Hepatocyte (in vitro differentiated cells): ENCODE measurements at places on chromosomes 6 and 20.

- DNase-seq: no peak
Measured at GRCh38 chr6:14693301-14694192, 552.3 kb upstream of the JARID2 start.

- DNase-seq: no peak
Measured at GRCh38 chr6:38407192-38407591, 232.5 kb downstream of the BTBD9 start.

DNA sequence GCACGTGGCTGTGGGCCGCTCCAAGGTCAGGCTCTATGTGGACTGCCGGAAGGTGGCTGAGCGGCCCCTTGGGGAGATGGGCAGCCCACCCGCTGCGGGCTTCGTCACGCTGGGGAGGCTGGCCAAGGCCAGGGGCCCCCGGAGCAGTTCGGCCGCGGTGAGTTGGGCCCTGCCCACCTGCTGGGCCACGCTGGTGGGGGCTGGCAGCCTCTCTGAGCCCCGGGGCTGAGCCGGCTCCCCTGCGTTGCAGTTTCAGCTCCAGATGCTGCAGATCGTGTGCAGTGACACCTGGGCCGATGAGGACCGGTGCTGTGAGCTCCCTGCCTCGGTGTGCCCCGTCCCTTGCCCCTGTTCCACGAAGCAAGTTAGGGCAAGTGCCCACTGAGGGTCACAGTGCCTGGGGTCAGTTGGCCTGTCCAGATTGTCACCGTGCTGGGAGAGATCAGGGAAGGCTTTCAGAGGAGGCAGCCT, 27.1 kb downstream of the COL20A1 start:
- DNase-seq: no peak

DNA sequence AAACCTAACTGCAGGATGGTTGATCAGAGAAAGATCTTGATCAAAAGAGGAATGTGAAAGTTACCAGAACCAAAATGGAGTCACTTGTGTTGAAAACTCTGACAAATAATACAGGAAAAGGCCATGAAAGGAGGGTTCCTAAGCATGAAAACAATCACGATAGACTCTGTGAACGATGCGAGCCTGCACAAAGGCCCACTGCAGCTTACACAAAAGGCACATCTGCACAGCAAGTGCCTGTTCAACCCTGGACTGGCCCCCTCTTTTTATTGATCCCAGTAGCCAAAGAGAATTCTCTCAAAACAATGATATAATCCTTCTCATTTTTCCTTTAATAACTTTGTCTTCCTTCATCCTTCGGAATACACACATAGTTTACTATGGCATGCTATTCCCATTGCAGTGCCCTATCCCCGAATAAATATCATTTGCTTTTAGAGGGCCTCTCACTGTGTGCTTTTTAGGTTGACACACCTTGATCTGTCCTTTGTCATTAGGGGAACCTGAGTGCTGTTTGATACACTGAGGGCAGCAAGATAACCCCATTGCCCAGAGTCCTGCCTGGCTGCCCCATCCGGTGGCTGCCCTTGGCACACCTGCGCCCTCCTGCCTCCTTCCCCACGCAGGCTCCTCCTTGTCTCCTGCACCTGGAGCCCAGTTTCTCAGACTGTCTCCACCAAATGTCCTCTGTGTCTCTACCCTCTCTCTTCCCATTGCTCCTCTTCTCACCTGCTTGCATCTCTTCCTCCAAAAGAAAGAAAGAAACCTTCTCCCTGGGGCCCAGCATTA, 98.3 kb upstream of the FRMD1 start:
- DNase-seq: no peak

- peak; percentile 60 for DNase-seq
Measured at GRCh38 chr6:123380257-123380656, 256.5 kb downstream of the TRDN start.

DNA sequence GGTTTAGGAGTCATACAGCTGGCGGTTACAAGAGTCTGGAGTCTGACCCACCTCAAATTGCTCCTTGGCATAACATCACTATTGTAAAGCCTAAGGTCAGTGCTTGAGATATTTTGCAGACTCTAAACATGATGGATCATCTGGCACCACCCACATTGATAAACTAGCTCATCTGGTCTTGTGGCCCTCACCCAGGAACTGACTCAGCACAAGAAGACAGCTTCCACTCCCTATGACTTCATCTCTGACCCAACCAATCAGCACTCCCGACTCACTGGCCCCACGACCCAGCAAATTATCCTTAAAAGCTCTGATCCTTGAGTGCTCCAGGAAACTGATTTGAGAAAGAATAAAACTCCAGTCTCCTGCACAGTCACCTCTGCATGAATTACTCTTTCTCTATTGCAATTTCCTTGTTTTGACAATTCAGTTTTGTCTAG, 115.9 kb downstream of the CD24 start:
- peak; percentile 38 for DNase-seq

GRCh38 chr6:168737014-168737413, 296.0 kb downstream of the SMOC2 start:
- DNase-seq: no peak

GRCh38 chr6:37765182-37765775, 54.2 kb upstream of the ZFAND3 start:
- no peak for DNase-seq
